ENCODE measurements at places on chromosomes 2 and 18.

GRCh38 chr2:172425336-172425735, 2.0 kb upstream of the ITGA6 start:
- H3K36me3 ChIP-seq = no peaks in the 10 kb centered on the region
- peaks cover 5% of the 10 kb centered on the region for H3K4me1 ChIP-seq
- no peaks in the 10 kb centered on the region for H3K27me3 ChIP-seq
- no peak for DNase-seq
- no peak overlapping the region for H3K27ac ChIP-seq

- H3K27me3 ChIP-seq = no peaks in the 10 kb centered on the region
- no peaks in the 10 kb centered on the region for H3K4me1 ChIP-seq
- DNase-seq = no peak
- H3K4me3 ChIP-seq = no peak overlapping the region
- H3K27ac ChIP-seq = no peak overlapping the region
- no peaks in the 10 kb centered on the region for H3K36me3 ChIP-seq
Observed at GRCh38 chr2:112880091-112880531, 30.9 kb upstream of the IL37 start.

GRCh38 chr2:203599509-203599908, 64.4 kb upstream of the RAPH1 start:
- no peaks in the 10 kb centered on the region for H3K36me3 ChIP-seq
- no peak overlapping the region for H3K27ac ChIP-seq
- H3K4me3 ChIP-seq = no peak overlapping the region
- H3K4me1 ChIP-seq = peaks cover 5% of the 10 kb centered on the region

GRCh38 chr2:150675807-150676206, 188.3 kb upstream of the RND3 start:
- no peaks in the 10 kb centered on the region for H3K27me3 ChIP-seq
- no peaks in the 10 kb centered on the region for H3K4me1 ChIP-seq
- no peaks in the 10 kb centered on the region for H3K36me3 ChIP-seq
- no peak for DNase-seq
- H3K4me3 ChIP-seq = no peak overlapping the region

DNA sequence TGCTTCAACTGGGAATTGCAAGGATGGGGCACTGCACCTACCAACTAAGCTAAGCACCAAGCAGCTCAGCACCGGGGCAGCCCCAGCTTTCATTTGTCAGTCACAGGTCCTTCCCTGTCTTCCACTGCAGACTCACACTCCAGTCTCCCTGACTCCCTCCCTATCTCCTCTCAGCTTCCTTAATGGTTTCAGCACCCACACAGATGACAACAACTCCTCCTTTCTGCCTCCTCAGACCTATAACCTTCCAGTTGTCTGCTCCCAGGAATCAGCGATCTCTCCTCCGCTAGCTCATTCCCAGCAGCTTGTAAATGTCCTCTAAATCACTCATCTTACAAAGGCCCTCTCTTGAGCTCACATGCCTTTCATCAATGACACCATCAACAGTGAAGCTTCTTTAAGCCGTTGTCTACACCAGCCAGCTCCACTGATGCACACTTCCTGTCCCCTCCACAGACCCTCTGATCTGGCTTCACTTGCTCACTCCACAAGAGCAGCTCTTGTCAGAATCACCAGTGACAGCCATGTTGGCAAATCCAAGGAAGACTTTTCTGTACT, 32.1 kb downstream of the CLASP1 start:
- H3K27me3 ChIP-seq = no peaks in the 10 kb centered on the region
- no peak for DNase-seq
- H3K4me1 ChIP-seq = peaks cover 14% of the 10 kb centered on the region
- H3K4me3 ChIP-seq = no peak overlapping the region

GRCh38 chr2:237558961-237559641, 7.3 kb upstream of the PRLH start:
- no peaks in the 10 kb centered on the region for H3K27me3 ChIP-seq
- peak; percentile 77 for DNase-seq
- peaks cover 5% of the 10 kb centered on the region for H3K4me1 ChIP-seq
- H3K36me3 ChIP-seq = peaks cover 9% of the 10 kb centered on the region
- no peak overlapping the region for H3K27ac ChIP-seq
- H3K4me3 ChIP-seq = no peak overlapping the region

DNA sequence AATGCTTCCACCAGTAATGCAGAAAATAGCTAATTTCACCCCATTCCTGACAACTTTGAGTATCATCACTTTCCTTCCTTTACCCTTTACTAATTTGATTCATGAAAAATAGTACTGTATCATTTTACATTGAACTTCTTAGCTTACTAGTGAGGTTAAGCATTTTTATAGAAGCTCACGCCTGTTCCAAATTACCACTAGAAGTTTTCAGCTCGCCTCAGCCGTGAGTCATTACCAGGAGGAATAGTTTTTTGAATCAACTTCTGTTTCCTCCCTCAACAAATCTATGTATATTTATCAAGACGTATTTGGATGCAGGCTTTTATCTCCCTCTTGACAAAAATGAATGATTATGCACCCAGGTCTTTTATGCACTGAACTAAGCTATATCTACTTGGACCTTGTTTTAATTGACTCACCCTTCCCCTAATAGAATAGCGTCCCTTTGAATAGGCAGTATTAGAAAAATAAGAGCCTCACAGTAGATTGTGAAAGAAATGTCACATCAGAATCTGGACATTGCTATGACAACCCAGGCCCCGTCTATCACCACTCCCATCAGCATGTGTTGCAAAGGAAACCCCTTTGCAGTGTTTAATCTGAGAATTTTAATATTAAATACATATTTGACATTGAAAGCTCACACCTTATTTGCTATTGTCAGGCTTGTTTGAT, 207.4 kb upstream of the NRP2 start:
- H3K36me3 ChIP-seq = no peaks in the 10 kb centered on the region
- H3K27me3 ChIP-seq = no peaks in the 10 kb centered on the region
- no peak for DNase-seq
- no peak overlapping the region for H3K27ac ChIP-seq
- H3K4me3 ChIP-seq = no peak overlapping the region
- H3K4me1 ChIP-seq = no peaks in the 10 kb centered on the region

DNA sequence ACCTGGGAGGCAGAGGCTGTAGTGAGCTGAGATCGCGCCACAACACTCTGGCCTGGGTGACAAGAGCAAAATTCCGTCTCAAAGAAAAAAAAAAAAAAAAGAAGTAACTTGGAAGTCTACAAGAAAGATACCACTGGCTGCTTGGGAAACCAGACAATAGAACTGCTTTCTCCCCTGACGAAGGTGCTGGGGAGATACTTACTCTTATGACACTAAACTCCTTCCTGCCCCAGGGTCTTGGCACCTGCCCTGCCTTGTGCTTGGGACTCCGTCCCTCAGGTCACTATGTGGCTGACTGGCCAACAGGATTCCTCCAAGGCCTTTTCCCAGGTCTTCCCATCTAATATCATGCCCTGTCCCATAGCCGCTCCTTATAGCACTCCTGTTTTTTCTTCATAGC, 30.7 kb downstream of the INPP5D start:
- H3K36me3 ChIP-seq = no peaks in the 10 kb centered on the region
- no peak overlapping the region for H3K27ac ChIP-seq
- H3K4me3 ChIP-seq = no peak overlapping the region
- H3K4me1 ChIP-seq = peaks cover 24% of the 10 kb centered on the region

DNA sequence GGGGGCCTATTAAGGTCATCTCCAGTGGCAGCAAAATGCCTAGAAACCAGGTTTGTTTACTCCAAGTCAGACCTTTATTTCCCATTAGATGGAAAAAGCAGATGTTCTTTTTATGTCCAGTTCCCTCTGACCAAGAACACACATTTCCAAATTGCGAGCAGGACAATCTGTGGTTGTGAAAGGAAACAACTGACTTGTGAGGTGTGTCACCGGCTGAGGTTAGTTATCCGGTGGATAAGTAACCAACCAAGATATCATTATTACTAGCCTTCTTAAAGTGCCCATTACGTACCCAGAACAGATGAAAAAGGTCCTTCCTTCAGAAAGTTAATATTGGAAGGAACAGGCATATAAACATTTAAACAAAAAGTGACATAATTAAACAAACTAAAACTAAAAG, 112.9 kb downstream of the THADA start:
- peaks cover 23% of the 10 kb centered on the region for H3K4me1 ChIP-seq
- no peaks in the 10 kb centered on the region for H3K36me3 ChIP-seq
- H3K27me3 ChIP-seq = no peaks in the 10 kb centered on the region
- H3K27ac ChIP-seq = no peak overlapping the region

- H3K4me1 ChIP-seq = no peaks in the 10 kb centered on the region
- no peaks in the 10 kb centered on the region for H3K27me3 ChIP-seq
- no peak for DNase-seq
- no peak overlapping the region for H3K27ac ChIP-seq
- H3K4me3 ChIP-seq = no peak overlapping the region
Observed at GRCh38 chr2:65678779-65679391, 246.5 kb upstream of the SPRED2 start.

DNA sequence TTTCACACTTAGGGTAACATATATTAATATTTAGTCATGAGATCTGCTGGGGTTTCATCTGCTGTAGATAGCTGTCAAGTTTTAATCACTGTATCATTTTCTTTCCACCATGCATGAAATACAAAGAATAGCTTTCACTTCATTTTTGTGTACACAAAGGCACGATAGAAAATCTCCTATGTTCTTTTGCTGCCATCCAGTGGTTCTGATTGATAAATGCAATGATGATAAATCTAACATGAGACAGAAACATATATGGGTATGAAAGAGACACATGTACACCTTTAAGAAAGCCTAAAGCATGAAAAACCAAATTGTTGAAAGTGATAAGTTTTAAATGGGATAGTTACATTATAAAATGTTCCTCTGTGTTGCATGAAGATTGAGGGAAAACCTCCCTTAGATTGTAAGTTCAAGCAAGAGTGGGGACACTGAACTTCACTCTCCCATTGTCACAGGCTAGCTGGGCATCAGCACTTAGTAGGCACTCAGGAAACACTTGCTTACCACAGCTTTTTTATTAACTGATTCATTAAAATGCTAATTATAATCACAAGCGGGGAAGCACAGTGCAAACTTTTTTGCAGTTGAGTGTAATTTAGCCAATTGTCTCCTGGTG, 31.2 kb downstream of the C1D start:
- H3K27me3 ChIP-seq = no peaks in the 10 kb centered on the region
- H3K27ac ChIP-seq = no peak overlapping the region
- no peaks in the 10 kb centered on the region for H3K36me3 ChIP-seq
- H3K4me1 ChIP-seq = no peaks in the 10 kb centered on the region
- DNase-seq = no peak

GRCh38 chr18:25464227-25464626, 112.3 kb upstream of the ZNF521 start:
- no peak for DNase-seq
- H3K36me3 ChIP-seq = no peaks in the 10 kb centered on the region
- no peaks in the 10 kb centered on the region for H3K4me1 ChIP-seq

- peaks cover 3% of the 10 kb centered on the region for H3K4me1 ChIP-seq
- no peak for DNase-seq
- no peak overlapping the region for H3K4me3 ChIP-seq
- peaks cover 41% of the 10 kb centered on the region for H3K36me3 ChIP-seq
- no peaks in the 10 kb centered on the region for H3K27me3 ChIP-seq
Observed at GRCh38 chr2:127877136-127877535, 8.6 kb downstream of the AMMECR1L start.

DNA sequence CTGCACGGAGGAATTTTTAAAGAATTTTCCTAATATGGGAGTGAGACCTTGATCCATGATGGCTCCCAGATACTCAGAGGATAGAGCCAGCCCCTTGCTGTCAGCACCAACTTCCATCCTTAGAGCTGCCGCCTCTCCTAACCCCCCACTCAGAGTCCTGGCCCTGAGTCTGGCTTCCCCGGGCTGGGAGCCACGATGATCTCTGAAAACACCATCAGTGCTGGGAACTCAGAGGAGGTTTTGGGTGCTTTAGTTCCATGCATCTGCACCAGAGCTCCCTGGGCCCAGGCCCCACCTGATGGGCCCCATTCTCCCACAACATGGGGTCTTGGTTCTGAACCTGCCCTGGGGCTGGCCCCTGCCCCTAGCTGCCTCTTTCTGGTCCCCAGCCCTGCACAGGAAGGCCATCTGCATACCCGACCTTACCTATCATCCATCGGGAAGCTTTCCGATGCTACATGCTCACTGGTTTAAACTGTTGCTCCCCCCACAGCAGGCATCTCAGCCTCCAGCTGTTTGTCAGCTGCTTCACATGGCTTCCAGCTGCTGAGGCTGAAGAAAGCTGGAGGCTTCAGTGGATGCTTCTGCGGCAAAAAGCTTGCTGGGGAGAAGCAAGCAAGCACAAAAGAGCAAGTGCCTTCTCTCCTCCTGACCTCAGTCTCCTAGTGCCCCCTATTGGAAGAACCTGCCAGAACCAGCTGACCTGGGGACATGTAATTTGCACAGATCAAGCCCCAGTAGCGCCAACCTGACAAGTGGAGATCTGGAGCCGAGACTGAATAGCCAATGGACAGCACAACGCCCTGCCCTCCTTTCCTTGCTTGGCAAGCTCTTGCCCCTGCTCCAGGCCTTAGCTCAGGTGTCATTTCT, 24.2 kb upstream of the RHOB start:
- H3K27ac ChIP-seq = peak overlapping the region; percentile 42
- no peaks in the 10 kb centered on the region for H3K27me3 ChIP-seq
- H3K4me3 ChIP-seq = no peak overlapping the region
- no peaks in the 10 kb centered on the region for H3K36me3 ChIP-seq
- H3K4me1 ChIP-seq = peaks cover 52% of the 10 kb centered on the region
- DNase-seq = no peak

GRCh38 chr2:58800881-58801280, 559.8 kb upstream of the FANCL start:
- no peak for DNase-seq
- no peak overlapping the region for H3K27ac ChIP-seq
- H3K27me3 ChIP-seq = peaks cover 3% of the 10 kb centered on the region
- H3K4me3 ChIP-seq = no peak overlapping the region
- H3K36me3 ChIP-seq = no peaks in the 10 kb centered on the region

DNA sequence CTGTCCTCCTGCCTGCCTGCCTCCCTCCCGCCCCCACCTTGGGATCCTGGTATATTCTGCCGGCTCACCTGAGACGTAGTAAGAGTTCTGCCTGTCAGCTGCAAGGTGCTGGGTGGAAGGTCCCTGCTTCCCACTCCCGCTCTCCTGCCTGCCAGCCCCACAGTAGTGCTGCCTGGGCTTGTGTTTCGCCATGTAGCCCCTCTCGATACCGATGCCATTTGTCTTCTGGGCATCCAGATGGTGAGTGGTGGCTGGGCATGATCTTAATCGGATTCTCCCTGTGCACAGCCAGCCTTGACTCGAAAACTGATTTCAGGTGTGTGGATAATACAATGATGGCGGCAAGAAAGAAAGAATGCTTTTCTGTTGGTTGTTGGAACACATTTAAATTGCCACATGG, 184.9 kb downstream of the AGAP1 start:
- no peaks in the 10 kb centered on the region for H3K27me3 ChIP-seq
- no peaks in the 10 kb centered on the region for H3K36me3 ChIP-seq
- no peaks in the 10 kb centered on the region for H3K4me1 ChIP-seq
- no peak for DNase-seq
- H3K27ac ChIP-seq = no peak overlapping the region

DNA sequence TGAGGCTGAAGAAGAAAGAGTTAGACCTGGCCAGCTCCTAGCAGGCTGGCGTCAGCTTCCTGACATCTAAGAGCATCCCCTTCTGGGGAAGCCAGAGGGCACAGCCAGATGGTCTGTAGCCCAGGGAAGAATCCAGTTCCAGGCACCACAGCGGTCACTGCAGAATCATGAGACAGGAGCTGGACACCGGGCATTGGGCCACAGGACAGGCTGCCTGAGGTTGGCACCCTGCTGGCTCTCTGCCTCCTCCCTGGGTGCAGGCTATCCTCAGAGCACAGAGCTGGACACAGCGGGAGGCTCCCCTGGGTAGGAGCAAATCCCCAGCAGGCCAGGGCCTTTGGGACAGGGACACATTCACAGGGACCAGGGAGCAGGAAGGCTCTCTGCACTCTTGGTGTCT, 19.8 kb upstream of the ATOH8 start:
- H3K27ac ChIP-seq = no peak overlapping the region
- DNase-seq = no peak
- no peaks in the 10 kb centered on the region for H3K36me3 ChIP-seq
- no peak overlapping the region for H3K4me3 ChIP-seq
- no peaks in the 10 kb centered on the region for H3K27me3 ChIP-seq
- peaks cover 25% of the 10 kb centered on the region for H3K4me1 ChIP-seq

Measured in upper lobe of right lung (tissue), 1 donor.